ENCODE measurements at places on chromosomes 4 and X.

- DNase-seq = no peak
Observed at GRCh38 chrX:39893417-39894338, 204.1 kb downstream of the BCOR start.

DNA sequence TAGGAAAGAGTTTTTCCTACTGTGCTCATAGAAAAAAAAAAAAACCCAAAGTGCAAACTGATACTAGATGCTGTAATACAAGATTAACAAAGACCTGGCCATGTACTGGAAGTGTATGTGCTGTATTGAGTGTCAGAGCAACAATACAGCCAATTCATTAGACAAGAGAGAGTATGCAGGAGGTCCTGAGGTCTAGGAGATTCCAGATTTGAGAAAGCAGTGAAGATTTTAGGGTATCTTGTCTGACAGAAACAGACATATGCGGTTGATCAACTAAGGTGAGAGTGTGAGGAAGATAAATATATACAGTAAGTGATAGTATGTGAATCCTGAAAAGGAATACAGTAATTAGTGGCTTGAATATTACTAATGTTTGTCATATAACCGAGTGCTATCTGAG lies 3.0 kb downstream of the GPR174 start:
- DNase-seq = no peak

- DNase-seq = no peak
Observed at GRCh38 chr4:124931050-124931449, 218.5 kb upstream of the ANKRD50 start.

- DNase-seq = no peak
Observed at GRCh38 chr4:182585321-182585720, 331.9 kb downstream of the DCTD start.

DNA sequence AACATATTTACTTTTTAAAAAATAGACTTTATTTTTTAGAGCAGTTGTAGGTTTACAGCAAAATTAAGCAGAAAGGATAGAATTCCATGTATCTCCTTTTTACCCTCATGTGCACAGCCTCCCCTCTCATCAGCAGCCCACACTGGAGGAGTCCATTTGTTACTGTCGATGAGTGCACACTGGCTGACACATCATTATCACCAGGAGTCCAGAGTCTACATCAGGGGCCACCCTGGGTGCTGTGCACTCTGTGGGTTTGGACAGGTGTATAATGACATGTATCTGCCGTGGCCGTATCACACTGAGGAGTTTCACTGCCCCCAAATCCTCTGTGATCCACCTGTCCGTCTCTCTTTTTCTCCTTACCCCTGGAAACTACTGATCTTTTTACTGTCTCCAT lies 26.3 kb downstream of the TBC1D14 start:
- DNase-seq = no peak

GRCh38 chr4:15757054-15757453 lies 21.1 kb upstream of the CD38 start:
- DNase-seq = no peak

- peak; percentile 32 for DNase-seq
Observed at GRCh38 chr4:121484633-121485032, 103.8 kb upstream of the QRFPR start.

DNA sequence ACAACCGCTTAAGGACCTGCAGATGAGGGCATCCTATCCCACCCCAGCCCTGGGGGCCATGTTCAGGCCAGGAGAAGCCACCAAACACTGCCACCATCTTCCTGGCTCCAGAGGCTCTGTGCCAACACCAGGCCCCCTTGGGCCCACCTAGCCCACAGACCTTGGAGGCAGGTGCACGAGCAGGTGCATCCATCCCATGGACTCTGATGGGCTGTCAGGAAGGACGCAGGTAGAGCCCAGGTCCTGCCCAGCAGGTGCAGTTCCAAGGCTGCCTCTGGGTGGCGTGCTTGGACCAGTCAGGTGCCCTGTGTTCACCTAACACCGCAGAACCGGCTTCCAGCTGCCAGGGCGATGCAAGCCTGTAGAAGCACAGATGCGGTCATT lies 22.8 kb upstream of the PDE6B start:
- DNase-seq = no peak

DNA sequence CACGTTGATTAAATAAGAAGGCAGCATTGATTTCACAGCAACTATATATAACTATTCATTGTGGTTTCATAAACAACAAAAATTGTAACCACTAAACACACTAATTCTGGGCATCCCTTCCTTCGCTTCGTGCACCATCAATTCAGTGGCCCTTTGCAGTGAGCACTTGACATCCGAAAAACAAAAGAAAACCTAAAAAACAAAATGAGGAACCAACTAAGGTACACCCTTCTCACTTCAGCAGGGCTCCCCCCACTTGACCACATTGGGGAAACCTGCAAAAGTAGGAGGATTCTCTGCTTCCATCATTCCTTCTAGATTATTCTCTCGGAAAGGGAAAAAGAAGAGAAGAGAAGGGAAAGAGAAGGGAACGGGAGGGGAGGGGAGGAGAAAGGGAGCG lies 28.3 kb downstream of the NBDY start:
- DNase-seq = no peak

GRCh38 chr4:1641671-1642070 lies 42.4 kb downstream of the FAM53A start:
- no peak for DNase-seq

GRCh38 chrX:100895365-100896075 lies 21.4 kb upstream of the NOX1 start:
- peak; percentile 1 for DNase-seq

GRCh38 chr4:48853604-48854394 lies 22.9 kb downstream of the OCIAD1 start:
- no peak for DNase-seq

- no peak for DNase-seq
Observed at GRCh38 chr4:24476282-24476681, 108.1 kb downstream of the DHX15 start.

- DNase-seq = no peak
Observed at GRCh38 chr4:82499738-82500434, 61.9 kb downstream of the TMEM150C start.

DNA sequence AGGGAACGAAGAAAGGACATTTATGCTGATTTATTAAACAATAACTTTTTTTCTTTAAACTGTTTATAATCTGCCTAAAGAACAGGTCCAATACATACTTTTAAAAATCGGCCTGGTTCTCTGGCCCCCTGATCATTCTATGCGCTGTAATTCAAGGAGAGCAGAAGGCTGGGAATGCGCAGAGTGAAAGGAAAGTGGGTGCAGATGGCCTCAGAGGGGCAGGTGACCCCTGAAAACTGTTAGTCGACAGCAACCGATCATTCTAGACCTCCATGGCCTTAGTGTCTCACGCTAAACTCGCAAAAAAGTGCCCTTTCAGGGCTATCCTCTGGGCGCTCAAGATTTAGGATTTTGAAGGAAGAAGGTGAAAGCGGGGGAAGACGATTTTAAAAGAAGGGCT lies 2.2 kb downstream of the PDE5A start:
- no peak for DNase-seq

GRCh38 chr4:122224348-122224747 lies 72.2 kb downstream of the BLTP1 start:
- no peak for DNase-seq

DNA sequence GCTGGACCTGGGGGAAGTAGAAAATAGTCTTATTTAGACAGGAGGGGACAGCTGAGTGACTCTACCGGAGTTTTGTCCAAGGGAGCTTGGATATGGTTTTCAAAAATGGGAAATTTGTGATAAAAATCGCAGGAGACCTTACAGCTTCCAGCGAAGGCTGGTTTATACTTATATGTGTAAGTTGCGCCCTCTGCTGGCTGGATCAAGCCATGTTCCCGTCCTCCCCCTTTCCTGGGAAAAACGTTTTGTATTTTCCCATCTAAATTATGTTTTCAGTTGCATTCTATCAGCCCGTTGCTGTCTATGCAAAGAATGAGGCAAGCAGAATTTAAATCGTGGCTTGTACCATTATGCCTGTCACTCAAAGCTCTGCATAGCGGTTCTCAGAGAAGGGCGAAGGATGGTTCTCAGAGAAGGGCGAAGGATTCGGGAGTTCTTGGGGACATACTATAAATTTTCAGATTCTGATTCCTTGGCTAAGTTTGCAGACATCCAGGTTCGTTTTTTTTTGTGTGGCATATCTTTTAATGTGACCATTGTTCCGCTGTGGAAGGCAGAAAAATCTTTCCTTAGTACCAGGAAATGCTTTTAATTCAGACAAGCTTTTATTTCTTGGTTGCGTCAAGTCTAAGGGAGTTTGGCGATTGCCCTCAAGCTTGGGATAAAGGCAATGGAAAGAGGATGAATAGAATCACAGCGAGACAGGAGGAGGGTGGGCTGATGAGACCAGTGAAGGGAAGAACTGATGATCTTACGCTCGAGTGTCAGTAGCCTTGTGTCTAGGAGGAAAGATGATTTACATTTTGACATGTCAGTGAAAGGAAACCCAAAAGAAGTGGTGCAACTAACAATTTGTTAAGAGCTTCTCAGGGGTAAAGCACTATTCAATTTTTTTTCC lies 128.5 kb upstream of the ARX start:
- DNase-seq = peak; percentile 1

DNA sequence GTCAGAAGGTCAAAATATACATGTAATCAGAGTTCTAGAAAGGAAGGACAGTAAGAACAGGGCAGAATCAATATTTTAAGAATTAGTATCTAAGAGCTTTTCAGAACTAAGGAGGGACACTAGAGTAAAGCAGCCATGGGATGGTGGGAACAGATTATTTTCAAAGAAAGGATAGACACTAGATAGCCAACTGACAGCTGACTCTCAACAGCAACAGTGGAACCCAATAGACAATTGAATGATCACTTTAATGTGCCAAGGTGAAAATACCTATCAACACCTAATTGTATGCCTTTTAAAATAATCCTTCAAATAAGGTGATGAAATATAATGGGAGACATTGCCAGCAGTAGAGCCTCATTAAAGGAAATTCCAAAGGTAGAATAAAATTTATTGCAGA lies 26.5 kb upstream of the CCDC160 start:
- DNase-seq = no peak

- DNase-seq = peak; percentile 20
Observed at GRCh38 chr4:147730333-147730732, 1.6 kb upstream of the ARHGAP10 start.

DNA sequence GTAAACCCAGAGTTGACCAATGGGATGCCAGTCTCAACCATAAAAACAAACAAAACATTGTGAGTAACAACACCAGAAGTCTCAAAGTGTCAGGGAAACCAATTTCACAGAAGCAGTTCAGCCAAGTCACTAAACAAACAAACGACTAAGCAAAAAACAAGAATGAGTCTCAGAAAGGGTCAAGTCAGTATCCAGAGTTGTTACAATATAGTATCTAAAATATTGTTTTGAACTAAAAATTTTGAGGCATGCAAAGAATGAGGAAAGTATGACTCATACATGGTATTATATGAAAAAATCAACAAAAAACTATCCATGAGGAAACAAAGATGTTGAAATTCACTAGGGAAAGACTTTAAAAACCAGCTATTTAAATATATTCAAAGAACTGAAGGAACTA lies 70.6 kb downstream of the AR start:
- DNase-seq = no peak

GRCh38 chr4:103092245-103092644 lies 7.4 kb downstream of the BDH2 start:
- no peak for DNase-seq

Data from AML-193 (cell line).